Stimulated activated CD8-positive, alpha-beta memory T cell treated with anti-CD3 and anti-CD28 coated beads, Interleukin-2, amount 100 ng/mL, for 48 hours (primary cell): ENCODE measurements at places on chromosomes 2 and 18.

DNA sequence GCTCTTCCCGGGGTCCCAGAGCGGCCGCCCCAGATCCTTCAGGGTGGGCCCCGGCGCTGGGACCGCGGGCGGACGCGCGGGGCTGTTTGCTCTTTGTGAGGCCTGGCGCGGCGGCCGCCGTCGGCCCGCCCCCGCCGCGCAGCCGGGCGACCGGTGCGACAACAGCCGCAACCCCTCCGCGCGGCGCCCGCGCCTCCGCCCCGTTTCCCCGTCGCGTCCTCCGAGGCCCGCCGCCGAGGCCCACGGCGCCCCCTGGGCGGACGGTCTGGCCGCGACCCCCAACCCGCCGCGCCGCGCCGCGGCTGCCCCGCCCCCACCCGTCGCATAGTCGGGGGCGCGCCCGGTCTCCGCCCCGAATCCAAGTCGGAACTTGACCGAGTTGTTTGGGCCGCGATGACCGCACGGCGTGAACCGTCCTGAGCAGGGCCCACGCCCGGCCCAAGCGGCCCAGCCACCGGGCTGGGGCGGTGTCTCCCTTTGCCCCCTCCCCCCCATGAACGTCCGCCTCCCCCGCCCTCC lies 448 bp downstream of the YPEL5 start:
- DNase-seq, result no peak

GRCh38 chr2:232876161-232876977 lies 6.3 kb downstream of the SNORC start:
- DNase-seq, result peak; percentile 18

- no peak for DNase-seq
Measured at GRCh38 chr18:68409576-68409975, 305.3 kb downstream of the TMX3 start.

DNA sequence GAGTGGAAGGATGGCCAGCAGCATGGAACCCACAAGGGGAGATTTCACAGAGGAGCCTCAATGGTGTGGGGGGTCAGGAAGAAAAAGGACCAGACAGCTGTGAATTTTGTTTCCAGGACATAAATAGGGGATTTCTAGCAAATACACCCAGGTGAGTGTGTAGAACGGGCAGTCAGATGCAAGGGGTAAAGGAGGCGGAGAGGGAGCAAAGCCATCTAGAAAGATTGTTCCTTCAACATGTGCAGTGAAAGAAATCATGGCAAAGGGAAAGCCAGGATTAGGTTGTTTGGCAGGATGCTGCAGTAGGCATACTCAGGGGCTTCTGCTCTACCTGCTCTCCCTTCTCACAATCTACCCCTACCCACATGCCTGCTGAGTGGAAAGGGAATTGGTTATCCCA lies 119.4 kb upstream of the EPC2 start:
- DNase-seq, result no peak

DNA sequence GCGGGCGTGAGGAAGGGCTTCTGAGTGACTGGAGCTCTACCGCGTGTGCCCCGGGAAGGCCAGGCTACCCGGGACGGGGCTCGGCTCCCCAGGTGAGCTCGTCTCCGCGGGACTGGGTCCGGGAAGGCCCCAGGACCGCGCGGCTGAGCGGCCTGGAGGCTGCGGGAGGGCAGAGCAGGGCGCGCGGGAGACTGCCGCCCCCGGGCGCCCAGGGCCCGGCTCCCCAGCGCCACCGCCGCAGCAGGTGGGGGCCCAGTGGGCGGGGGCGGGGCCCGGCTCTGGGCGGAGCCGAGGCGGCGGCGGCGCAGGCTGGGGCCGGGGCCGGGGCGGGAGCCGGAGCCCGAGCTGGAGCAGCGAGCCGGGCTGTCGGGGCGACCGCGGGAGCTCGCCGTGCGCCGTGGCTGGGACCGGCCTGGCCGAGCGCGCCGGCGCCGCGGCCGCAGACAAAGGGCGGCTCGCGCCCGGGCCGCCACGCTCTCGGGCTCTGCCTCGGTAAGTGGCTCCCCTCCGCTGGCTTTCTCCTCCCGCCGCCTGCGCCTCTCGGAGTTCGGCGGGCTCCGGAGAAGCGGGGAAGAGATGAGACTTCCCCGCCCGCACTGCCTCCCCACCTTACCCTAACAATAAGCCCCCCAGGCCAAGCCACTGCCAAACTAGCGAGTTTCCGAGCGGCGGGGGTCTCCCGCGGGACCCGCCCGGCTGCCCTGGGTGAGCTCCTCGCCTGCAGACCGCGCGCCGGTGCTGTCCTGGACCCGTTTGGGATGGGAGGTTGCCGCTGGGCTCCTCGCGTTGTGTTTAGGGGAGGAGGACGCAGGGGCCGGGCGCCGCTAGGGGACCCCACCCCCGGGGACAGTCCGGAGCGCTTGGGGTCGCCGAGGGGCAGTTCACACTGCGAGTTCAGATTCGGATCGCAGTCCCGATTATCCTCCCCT lies at the start of gene MAPK4:
Gene MAPK4 (plus strand): TSS at position 336 of the 929 bp plus-strand sequence. CDS start 103,872 bp downstream, outside the sequence.
- DNase-seq, result no peak

- no peak for DNase-seq
Measured at GRCh38 chr2:58221909-58222308, 19.2 kb downstream of the FANCL start.

- no peak for DNase-seq
Measured at GRCh38 chr18:22934789-22935188, 1.7 kb downstream of the RBBP8 start.

DNA sequence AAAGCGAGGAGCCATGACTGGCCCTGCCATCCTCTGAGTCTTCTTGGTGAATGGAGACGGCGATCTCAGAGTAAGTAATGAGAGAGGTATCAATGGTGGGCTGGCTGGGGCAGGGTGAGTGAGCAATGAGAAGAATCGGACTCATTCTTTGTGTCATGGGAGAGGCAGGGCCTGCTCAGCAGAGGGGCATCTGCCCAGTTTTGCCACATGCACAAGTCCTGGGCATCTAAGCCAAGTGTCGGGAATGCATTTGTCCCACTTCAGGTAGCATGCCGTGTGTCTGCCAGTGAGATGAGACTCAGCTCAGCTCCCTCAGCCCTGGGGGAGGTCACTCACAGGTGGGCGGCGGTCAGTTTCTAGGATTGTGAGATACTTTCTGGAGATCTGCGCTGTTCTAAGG lies 791.0 kb upstream of the RAB6C start:
- no peak for DNase-seq

DNA sequence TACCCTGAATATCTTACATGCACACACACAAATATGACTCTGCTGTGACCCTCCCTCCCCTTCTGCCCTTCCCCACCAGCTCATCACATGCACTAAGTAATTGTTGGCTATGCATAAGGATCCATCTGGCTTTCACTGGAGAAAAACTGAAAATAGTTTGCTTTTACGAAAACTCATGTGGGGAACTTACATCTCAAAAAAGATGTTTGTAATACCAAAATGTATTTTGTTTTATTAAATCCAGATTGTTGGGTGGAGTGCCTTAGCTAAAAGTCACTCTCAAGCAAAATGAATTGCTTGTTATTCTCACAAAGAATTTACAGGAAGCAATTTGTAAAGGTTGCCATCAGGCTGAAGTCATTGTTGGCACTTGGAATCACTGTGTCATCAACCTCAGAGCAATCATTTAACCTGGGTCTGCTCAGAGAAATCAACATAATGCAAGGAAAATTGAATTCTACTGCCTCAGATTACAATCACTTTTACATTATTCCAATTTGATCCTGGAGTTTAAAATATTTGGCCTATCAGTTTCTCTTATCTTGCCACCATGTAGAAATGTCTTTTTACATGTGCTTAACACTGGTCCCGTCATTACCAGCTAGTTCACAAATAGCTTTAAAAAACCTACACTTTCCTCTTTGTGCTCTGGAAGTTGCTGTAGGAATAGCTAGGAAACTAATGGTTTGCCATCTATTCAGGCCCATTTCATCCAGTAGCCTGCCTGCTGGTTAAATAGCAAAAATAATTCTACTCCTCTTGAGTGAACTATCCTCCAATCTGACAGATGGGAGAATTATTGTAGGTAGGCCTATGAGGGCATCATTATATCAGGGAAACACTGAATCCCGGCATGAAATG lies 90.3 kb upstream of the TMEM17 start:
- no peak for DNase-seq

DNA sequence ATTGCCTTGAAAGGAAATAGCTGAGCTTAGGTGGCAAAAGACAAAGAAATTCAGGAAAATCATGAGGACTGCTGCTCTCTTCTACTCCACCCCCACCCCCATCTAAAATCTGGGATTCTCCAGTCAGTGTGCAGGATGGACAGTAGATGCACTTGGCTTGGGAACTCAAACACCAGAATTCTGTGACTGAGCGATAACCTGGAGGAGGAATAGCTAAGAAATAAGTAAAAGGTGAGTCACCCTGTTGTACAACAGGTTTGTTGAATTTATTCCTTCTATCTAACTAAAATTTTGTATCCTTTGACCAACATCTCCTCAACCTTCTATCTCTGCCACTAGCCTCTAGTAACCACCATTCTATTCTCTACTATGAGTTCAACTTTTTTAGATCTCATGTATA lies 1029.9 kb upstream of the ACVR2A start:
- no peak for DNase-seq

GRCh38 chr2:32719933-32720716 lies 92.3 kb downstream of the TTC27 start:
- DNase-seq, result no peak

GRCh38 chr2:191696001-191696400 lies 18.1 kb downstream of the NABP1 start:
- no peak for DNase-seq

GRCh38 chr18:75418293-75419005 lies 9.1 kb downstream of the SMIM21 start:
- DNase-seq, result no peak

DNA sequence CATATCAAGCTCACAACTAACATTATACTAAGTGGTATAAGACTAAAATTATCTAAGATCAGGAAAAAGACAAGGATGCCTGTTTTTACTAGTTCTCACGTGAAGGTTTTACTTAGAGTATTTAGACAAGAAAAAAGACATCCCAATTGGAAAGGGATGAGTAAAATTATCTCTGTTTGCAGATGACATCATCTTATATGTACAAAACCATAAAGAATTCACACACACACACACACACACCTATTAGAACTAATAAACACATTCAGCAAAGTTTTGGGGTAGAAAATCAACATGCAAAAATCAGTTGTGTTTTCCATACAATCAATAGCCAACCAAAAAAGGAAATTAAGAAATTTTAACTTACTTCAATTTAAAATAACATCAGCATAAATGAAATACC lies 35.9 kb upstream of the RGPD4 start:
- DNase-seq, result no peak

DNA sequence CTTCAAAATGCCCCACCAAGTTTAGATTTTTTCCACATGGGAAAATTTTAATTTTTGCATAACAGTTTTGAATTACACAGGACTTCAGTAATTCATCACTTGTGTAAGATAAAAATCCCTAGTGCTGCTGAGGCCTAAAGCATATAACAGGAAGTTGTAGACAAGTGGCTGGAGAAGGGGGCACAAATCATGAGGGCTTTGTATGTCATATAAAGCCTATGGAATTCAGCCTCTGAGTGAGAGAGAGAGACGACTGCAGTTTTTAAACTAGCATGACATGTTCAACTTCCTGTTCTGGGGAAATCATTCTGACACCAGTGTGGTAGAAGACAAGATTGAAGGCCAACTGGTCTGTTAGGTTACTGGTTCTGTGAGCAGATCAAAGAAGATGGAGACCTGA lies 187.3 kb upstream of the CHST9 start:
- DNase-seq, result no peak

DNA sequence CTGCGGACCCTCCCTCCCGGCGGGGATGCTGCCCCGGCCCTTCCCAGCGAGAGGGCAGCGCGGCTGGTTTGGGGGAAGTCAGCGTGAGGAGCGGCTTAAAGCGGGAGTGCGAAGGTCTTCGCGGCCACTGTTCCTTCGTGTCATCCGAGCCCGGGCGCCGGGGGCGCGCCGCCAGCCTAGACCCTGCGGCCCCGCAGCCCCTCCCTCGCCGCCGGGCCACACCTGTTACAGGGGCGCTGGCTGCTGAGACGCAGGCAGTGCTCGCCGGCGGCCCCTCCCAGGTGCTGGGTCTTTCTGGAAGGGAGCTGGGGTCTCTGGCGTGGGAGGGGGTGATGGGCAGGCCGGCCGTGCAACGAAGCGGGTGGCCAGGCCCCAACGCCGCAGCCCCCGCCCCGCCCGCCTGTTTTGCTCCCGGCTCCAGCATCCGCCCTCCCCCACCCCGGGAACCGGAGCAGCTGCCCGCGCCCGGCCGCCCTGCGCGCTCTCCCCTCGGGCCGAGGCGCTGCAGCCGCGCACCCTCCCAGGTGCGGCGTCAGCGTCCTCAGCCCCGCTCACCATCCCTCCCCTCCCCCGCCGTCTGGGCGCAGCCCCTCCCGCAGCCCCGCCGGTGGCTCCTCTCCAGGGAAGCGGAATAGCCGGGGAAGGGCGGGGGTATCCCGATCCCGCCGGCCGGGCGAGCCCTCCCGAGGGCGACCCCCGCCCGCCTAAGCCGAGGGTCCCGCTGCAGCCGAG lies 727 bp downstream of the KIF1A start:
- DNase-seq, result no peak

DNA sequence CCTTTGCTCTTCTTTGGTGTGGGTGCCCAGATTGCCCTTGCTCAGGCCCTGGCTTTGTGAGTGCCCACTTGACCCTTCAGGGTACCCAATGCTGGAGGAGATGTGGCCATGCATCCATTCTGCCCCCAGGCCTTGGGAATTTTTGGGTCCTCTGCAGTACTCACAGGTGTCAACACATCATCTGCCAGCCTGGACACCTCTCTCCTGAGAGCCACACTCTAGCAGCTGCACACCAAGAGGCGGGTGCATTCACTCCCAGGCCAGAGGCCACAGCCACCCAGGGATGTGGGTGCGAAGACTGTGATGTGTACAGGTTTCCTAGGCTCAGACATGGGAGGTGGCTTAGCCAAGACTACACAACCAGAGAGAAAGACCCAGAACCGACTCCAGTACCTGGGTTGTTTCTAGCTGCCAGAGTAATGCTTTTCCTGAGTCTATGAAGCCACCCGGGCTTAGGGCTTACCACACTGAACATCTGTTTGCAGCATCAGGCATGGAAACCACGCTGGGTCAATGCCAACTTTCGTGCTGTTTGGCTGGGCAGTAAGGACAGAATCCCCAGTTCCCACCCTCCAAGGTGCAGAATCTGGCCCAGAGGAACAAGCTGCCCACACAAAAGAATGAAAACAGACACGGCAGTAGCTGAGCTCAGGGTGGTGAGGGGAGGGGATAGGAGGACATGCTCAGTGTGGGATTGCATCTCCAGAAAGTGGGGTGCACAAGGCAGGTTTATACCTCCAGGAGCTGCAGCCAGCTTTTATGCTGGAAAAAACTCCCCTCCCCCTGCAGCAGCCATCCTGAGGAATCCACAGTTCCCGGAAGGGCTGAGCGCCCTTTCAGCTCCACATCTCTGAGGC lies 40.1 kb downstream of the KCNF1 start:
- DNase-seq, result no peak

DNA sequence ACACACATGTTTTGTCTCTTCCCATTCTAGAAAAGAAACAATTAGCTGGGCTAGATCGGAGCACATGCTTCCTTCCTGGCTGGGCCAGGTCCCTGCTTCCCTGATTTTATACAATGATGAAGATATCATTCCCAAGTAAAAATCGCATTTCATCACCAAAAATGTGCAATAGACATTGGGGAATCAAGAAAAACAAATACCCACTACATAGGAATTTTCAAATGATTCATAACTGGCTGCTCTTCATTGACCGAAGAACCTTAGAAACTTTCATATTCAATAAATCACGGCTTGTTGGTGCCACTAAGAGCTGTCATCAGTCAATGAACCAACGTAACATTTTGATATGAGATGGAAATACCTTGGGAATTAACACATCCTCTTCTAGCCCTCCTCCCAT lies 373.6 kb upstream of the TRIB2 start:
- no peak for DNase-seq
